ENCODE measurements at places on chromosomes 2 and 18.

- DNase-seq, result no peak
Measured at GRCh38 chr2:33207151-33207740, 260.5 kb downstream of the LTBP1 start.

DNA sequence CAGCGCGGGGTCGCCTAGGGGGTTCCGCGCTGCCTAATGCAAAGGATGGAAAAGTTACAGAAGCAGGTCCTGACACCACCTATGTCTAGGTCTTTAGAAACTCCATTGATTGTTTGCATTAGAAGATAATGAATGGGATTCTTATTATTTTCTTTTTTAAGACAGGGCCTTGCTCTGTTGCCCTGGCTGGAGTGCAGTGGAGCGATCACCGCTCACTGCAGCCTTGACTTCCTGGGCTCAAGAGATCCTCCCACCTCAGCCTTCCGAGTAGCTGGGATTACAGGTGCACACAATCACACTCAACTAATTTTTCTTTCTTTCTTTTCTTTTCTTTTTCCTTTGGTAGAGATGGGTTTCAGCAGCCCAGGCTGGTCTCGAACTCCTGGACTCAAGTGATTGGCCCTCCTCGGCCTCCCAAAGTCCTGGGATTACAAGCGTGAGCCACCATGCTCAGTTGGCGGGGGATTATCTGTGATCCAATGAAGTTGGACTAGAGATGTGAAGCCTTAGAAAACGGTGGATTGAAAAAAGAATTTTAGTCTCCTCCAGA, 761 bp upstream of the IDH1 start:
- no peak for DNase-seq

DNA sequence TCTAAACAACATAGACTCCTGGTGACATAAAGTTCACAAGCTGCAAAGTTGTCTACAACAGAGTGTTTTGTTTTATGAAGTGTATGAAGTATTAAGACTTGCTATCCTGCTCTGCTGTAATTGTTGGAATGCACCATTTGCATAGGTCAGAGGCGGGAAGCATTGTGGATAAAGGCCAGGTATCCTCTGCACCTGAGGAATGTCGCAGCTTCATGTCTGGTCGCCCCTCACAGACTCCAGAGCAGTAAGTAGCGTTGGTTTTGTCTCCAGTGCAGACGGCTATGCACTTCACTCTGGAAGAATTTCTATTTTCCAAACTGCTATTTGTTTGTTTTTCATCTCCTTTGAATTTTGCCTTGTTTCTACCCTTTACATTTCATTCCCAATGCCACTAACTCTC, 63.1 kb downstream of the UNC80 start:
- DNase-seq, result no peak

- no peak for DNase-seq
Measured at GRCh38 chr2:100831158-100831750, 11.3 kb downstream of the NPAS2 start.

DNA sequence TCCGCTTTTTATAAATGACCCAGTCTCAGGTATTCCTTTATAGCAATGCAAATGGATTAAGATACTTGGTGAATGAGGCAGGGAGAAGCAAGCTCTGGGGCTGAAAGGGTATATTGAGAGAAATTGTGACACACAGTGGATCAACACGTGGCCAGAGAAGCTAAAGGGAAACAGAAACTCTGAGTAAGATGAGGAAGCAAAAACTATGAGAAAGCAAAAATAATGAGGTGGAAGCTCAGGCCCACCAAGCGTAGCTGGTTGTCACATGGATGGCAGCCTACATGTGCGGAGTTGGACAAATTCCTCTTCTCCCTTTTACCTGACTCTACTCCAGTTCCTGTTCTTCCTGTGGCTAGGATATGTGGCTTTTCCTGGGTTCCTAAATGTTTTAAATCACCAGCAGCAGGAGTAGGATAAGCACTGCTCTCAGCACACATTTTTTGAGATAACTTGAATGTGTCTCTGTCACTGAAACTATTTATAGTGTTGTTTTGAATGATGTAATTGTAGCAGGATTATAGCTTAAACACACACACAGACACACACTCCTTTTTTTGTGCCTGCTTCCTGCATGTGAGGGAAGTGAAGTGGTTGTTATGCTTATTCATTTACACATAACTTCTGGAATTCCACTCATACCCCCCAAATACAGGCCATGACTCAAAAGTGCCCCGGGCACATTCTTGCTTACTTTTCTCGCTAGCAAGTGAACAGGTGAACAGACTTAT, 30.1 kb upstream of the EPC2 start:
- peak; percentile 55 for DNase-seq

- no peak for DNase-seq
Measured at GRCh38 chr18:63266888-63267790, 52.4 kb downstream of the BCL2 start.

GRCh38 chr2:191693166-191693565, 15.2 kb downstream of the NABP1 start:
- no peak for DNase-seq
